Esophagus mucosa (tissue), 1 donor: ENCODE measurements at places on chromosomes 1 and 21. TPM values are rescaled to one million over a fixed set of nuclear protein-coding genes. Genes with fewer than 3 reads are reported as not detected.

The SMPDL3B gene
- 1.8 TPM for total RNA-seq

The PLEKHA6 gene
- total RNA-seq, result 11.1 TPM

DNA sequence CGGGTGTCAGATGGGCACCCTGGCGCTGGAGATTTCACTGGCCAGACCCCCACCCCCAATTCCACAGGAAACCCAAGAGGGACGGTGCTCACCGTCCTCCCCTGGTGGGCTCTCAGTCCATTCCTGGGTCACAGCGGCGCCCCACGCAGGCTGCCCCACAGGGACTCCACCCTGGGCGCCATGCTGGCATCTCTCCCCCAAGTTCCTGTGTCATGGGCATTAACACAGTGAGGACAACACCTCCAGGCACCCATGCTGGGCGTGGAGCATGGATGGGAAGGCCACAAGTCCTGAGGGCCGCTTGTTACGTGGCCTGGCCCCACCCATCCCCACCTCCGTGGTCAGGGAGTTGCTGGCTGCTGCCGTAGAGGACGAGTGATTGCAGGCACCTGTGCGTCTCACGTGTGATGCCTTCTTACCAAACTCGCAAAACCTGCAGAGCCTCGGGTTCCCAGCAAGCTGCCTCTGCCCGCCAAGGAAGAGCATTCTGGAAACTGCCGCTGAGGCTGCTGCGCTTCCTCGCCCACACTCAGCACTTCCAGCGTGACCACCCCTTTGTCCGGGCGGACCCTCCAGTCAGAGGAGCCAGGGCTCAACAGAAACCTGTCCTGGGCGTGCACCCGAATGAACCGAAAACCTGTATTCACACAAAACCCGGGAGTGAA is 60.3 kb downstream of the SLX9 start:
- ATAC-seq, result peak; percentile 84

DNA sequence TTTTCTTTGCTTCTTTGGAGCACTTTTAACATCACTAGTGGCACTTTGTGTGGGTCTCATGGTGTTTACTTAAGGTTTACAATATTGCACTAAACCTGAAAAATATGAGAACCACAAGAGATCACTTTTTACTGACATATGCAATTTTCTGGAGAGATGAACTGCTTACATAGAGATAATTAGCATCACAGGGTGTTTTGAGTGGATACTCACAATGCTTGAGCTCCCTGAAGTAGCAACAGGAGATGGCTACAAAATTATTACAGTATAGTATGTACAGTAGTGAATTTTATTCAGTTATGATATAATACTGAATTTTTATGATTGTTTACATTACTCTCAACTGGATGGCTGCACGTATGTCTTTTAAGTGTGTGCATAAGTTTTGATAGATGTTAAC is 22.6 kb downstream of the RPRD2 start:
- no peak for ATAC-seq

GRCh38 chr21:28663111-28663693 is 329.5 kb downstream of the LTN1 start:
- ATAC-seq, result no peak

DNA sequence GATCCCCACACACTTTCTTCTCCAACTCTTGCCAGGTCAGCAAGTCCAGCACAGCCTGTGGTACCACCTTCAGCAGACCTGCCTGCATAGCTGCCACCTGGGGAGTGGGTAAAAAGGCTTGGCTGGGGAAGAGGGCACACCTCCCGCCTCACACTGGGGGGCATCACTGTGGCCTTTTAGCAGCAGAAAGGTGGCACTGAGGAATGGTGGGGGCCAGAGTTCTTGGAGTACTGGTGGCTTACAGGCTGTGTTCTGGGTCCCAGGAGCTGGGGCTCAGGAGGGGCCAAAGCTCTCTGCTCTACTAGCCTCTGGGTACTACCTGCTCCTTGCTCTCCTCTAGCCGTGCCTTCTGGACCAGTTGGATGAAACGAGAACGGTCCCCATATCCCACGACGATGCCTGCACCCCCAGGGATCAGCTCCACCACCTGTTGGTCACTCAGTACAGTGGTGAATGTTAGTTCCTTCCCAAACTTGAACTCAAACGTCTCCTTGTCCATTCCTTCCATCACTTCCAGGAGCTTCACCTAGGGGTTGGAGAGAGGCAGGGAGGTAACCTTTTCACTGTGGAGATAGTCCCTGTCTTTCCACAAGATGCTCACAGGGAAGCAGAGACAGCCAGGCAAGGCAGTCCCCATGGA is 6.7 kb downstream of the HECTD3 start:
- ATAC-seq, result no peak

GRCh38 chr1:112878321-112878720 is 77.7 kb downstream of the SLC16A1 start:
- ATAC-seq, result no peak

DNA sequence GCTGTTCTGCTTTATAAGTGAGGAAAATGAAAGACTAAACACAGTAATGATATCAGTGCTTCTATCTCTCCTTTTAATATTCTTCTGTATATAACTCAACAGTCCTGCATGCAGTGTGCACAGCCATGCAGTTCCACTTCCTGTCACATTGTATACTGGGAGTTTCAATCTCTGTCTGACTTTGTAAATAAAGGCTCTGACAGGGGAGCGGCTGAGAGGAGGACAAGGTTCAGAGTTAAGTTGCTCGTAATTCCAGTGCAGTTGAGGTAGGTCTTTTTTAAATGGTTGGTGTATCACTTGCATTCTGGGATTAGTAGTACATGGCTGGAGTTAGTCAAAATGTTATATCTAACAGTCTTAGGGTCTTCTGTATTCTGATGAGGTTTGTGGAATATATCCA is 264.5 kb downstream of the OLFM3 start:
- ATAC-seq, result no peak

DNA sequence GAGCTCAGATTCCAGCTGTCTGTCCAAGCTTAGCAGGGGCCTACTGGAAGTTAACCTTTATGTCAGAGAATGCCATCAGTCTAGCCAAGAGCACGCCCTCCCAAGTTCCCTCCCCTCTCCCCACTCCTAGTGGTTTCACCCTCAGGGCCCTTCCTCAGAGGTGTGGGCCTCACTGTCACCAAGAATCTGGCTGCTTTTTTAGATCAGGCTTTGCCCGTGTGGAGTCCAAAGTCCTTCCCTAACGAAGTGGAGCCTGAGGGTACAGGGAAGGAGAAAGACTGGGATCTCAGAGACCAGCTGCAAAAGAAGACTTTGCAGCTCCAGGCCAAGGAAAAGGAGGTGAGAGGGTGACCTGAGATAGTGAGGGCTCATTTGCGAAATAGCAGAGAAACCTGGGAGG is 4.1 kb downstream of the C1orf74 start:
- ATAC-seq, result no peak

DNA sequence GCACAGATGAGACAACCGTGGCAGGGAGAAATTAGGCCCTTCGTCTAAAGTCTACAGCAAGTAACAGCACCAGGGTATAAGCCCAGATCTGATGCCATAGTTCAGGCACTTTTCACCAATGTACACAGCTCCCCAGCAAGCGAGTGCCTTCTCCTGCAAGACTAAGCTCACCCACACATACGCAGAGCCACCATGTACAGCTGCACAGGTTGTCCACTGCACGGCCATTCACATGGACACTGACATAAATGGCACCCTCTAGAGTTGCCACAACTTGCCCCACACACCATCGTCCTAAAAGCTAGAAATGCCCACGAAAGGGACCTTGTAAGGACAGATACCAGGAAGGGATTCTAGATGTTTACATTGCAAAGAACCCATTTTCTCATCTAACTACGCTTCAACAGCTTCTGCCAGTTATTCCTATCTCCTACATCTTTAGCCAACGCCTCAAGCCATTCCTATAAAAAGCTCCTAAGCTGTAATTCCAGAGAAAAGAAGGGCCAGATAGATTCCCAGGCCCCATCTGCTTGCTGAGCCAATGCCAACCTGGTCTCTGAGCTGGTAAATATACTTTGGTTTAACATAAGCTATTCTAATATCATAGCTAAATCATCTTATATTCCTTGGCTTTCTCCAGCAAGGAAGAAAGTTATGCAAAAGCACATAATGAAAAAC is 174.0 kb upstream of the KAZN start:
- ATAC-seq, result no peak

The HHIPL2 gene
- total RNA-seq, result 0.08 TPM

GRCh38 chr1:112692681-112693080 is 14.2 kb downstream of the RHOC start:
- ATAC-seq, result no peak

DNA sequence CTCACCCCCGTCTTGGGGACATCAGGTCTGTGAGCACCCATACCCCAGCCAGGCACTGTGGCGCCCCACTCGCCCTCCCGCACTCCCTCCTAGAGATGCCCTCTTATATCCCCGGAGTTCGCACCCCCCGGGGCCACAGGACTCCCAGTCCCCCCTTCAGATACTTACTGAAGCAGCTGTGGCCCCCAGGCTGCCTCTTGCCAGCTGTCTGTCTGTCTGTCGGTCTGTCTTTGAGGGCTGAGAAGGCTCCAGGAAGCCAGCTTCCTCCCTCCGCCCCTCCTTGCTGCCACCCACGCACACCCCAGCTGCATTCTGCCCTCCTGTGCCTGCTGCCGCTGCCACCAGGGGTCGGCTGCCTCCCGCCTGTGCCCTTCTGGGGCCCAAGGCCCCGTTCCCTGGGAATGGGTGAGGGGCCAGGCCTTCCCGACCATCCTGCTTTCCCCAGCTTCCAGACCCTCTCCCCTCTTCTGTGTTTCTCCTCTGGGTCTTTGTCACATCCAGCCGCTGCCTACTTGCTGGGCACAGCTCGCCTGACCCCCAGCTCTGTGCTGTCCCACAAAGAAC is at the start of gene PTPN7:
TSS of gene PTPN7 (minus strand) at position 226 of the 564 bp plus-strand sequence. CDS start 1,200 bp downstream, outside the sequence.
- peak; percentile 28 for ATAC-seq

The GOLT1A gene
- not detected for total RNA-seq

GRCh38 chr1:6140413-6140812 is 39.7 kb downstream of the CHD5 start:
- no peak for ATAC-seq

The CCDC27 gene
- not detected for total RNA-seq

GRCh38 chr1:163082971-163083370 is 13.8 kb downstream of the RGS4 start:
- ATAC-seq, result no peak

DNA sequence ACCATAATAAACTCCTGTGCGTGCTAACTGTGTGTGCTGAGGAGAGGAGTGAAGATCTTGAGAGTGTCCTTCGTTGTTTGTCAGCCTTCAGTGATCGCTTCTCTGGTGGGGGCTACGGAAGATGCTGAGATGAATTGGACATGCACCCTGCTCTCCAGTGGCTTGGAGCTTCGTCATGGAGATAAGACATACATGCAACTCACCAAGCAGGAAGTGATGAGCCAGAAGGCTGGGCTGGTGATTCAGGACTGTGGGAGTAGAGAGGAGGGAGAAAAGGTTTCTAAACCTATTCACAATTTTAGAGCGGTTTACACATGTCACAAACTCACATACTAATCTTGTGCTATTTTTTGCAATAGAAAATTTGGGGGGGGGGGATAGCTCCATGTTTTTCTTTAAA is 128.9 kb upstream of the ADAR start:
- peak; percentile 66 for ATAC-seq

The KCNE1 gene
- 0.28 TPM for total RNA-seq

GRCh38 chr1:18134324-18135046 is 26.9 kb downstream of the IGSF21 start:
- ATAC-seq, result no peak

The PACC1 gene
- total RNA-seq, result 5.7 TPM

DNA sequence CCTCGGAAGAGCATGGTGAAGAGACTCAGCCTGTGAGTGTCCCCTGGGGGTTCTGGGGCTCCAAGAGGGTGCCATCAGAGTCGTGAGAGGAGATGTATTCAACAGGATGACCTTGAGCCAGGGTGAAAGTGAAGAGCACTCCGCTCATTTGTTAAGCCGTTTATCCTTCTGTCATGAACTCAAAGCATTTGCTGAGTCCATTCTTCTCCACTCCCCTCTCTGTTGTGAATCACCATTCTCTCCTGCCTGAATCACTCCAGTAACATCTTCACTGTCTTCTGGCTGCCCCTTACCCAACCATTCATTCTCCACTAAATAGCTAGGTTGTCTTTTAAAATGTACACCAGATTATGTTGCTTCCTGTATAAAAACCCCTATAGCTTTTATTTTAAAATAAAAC is 102.2 kb downstream of the RGL1 start:
- ATAC-seq, result no peak

GRCh38 chr1:4087530-4088420 is 187.7 kb upstream of the C1orf174 start:
- ATAC-seq, result no peak

- no peak for ATAC-seq
Observed at GRCh38 chr1:211493876-211494653, 2.1 kb upstream of the RD3 start.

- peak; percentile 35 for ATAC-seq
Observed at GRCh38 chr1:221723848-221724236, 18.0 kb downstream of the DUSP10 start.

The NOL9 gene
- total RNA-seq, result 19.7 TPM

The WNT2B gene
- 4.4 TPM for total RNA-seq

- no peak for ATAC-seq
Observed at GRCh38 chr1:222048094-222048595, 306.3 kb upstream of the DUSP10 start.

GRCh38 chr1:156241311-156241811 is 623 bp upstream of the BGLAP start:
- peak; percentile 69 for ATAC-seq

The DCST2 gene
- total RNA-seq, result 1.3 TPM

GRCh38 chr1:222026280-222026679 is 284.4 kb upstream of the DUSP10 start:
- ATAC-seq, result no peak

The PTGER3 gene
- 0.12 TPM for total RNA-seq

GRCh38 chr1:46166521-46167462 is 8.1 kb upstream of the TSPAN1 start:
- ATAC-seq, result peak; percentile 27

GRCh38 chr1:232596666-232597303 is 33.1 kb downstream of the SIPA1L2 start:
- no peak for ATAC-seq

GRCh38 chr21:38263493-38263892 is 6.7 kb downstream of the KCNJ15 start:
- no peak for ATAC-seq
